ENCODE measurements at places on chromosomes 11 and 22.

- DNase-seq: no peak
Measured at GRCh38 chr22:48370508-48371325, 1457.0 kb downstream of the BRD1 start.

GRCh38 chr11:11265994-11266606, 87.0 kb downstream of the CSNK2A3 start:
- peak; percentile 62 for DNase-seq

DNA sequence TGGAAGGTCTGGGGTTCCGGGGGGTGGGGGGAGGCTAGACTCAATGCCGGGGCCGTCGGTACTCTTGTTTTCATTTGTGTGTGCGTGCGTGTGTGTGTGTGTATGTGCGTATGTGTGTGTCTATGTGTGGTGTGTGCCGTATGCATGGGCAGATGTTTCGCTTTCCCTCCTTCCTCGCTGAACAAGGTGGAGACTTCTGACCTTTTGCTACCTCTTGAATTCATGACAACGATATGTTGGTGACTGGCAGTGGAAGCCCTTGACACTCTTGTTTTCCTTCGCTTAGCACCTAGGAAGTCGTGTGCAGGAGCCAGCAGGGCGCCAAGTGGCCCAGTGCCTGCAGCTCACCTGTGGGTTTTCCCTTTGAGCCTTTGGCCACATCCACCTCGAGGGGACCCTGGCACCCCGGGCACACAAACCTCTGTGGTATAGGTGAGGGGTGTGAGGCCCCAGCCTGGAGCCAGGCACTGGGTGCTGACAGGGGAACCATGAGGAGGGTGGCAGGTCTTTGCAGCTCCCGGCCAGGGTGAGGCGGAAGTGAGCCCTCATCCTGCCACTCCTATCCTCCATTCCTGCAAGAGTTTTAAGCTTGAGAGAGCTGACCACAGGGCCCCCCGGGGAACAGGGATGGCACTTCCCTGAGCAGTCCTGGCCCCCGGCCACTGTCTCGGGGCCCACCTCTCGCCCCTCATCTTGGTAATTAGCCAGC, 19.3 kb upstream of the TMEM191C start:
- no peak for DNase-seq

DNA sequence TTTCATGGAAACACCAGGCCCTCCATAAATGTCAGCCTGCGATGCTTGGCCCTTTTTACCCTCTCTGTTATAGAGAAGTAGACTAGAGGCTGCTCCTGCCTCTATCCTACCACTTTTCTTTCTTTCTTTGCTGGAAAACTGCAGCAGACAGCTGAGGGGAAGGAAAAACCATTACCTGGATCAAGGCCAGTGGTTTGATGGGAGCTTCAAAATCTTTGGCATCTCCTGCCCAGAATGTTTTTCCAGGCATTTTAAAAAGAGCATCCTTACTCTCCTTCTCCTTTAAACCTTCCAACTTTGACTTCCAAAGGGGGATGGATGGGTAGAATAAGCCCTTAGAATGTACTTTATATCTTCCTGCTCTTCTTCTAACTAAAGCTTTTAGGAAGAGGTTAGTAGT, 44.9 kb downstream of the EXT2 start:
- no peak for DNase-seq

- no peak for DNase-seq
Measured at GRCh38 chr11:31689559-31689958, 121.6 kb downstream of the PAX6 start.

GRCh38 chr11:89220684-89221339, 43.1 kb downstream of the TYR start:
- DNase-seq: no peak

DNA sequence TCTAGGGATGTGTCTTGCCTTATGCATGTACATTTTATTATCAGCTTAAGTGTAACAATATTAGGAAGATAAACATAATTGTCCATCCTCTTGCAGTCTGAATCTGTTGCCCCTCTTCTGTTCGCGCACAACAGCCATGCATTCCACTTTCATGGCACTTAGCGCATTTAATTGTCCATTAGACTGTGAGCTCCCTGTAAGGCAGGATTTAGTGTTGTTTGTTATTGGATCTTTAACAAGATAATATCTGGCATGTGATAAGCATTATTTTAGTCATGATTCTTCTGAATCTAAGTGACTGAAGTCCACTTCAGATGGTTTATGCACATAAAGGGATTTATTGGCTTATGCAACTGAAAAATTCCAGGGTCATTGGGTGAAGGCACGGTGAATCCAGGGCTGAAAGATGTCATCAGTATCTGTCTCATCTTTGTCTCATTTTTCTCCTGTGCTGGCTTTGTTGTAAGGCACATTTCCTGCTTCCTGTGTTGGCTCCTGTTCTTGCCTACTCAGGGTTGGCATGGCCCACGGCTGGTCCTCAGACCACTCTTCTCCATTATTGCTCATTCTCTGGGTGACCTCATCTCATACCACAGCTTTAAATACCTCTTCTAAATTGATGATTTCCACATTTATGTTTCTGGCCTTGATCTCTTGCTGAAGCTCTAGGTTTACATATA, 37.6 kb downstream of the ATXN10 start:
- DNase-seq: peak; percentile 46

GRCh38 chr22:37406441-37407235, 20.6 kb downstream of the ELFN2 start:
- DNase-seq: no peak

- no peak for DNase-seq
Measured at GRCh38 chr11:134260503-134260902, 7.1 kb downstream of the ACAD8 start.

GRCh38 chr11:70246196-70246595, 24.3 kb upstream of the PPFIA1 start:
- no peak for DNase-seq

DNA sequence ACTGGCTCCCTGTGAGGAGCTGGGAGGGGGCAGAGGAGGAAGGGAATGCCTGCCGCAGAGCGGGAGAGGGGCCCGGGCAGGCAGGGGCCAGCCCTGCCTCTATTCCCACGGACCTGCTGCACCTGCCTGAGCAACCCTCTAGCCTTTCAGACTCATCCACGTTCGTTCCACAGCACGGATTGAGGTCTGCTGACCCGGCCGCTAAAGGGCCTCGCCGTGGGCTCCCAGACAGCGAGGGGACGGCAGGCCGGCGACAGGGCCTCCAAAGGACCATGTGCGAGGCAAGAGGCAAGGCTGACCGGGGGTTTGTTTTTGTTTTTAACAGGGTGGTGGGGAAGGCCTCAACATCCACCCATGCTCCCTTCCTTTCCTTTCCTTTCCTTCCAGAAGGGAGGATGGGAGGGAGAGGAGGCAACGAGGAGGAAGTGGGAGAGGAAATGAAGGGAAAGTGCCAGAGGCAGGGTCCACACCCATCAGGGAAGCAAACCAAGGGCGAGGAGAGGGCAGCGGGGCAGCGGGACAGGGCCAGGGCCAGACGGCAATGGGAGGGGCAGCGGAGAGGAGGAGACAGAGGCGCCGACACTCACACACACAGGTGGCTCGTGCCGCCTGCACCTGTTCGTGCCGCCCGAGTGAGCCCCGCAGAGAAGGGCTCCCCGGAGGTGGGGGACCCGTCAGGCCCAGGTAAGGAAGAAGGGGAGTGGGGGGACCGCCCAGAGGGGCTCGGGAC, 7.5 kb downstream of the LRFN4 start:
- DNase-seq: no peak

DNA sequence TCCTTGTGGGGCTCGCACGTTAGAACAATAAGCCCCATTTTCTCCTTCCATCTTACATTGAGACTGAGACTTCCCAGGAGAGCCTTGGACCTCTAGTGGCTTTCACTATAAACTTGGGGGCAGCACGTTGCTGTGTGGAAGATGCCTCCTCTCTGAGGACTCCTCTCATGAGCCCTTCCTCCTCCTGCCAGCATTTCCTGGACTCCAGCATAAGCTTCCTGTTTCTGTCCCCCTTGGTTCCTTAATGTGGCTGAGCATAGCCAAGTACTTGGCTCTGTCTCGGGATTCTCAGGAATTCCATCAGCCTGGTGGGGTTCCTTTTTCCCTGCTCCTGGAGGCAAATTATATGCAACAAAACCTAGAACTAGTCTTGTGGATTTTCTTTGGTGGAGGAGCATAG, 38.8 kb upstream of the UBASH3B start:
- DNase-seq: no peak

DNA sequence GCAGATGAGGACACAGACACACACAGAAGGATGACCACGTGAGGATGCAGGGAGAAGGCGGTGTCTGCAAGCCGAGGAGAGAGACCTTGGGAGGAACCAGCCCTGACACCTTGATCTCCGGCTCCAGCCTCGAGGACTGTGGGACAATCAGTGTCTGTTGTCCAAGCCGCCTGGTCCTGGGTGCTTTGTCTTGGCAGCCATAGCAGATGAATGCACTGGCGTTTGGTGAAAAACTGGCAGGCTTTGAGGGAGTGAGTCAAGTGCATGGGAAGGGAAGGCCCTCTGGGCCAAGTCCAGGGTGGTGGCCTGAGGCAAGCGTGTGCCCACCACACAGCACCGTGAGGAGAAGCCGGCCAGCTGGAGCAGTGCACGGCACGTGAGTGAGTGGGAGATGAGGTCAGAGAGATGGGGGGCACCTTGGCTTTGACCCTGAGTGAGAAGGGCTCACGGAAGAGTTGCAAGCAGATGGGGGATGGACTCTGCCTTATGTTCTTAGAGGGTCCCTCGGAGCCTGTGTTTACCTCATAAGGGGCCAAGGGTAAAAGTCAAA, 12.4 kb upstream of the BRSK2 start:
- no peak for DNase-seq

DNA sequence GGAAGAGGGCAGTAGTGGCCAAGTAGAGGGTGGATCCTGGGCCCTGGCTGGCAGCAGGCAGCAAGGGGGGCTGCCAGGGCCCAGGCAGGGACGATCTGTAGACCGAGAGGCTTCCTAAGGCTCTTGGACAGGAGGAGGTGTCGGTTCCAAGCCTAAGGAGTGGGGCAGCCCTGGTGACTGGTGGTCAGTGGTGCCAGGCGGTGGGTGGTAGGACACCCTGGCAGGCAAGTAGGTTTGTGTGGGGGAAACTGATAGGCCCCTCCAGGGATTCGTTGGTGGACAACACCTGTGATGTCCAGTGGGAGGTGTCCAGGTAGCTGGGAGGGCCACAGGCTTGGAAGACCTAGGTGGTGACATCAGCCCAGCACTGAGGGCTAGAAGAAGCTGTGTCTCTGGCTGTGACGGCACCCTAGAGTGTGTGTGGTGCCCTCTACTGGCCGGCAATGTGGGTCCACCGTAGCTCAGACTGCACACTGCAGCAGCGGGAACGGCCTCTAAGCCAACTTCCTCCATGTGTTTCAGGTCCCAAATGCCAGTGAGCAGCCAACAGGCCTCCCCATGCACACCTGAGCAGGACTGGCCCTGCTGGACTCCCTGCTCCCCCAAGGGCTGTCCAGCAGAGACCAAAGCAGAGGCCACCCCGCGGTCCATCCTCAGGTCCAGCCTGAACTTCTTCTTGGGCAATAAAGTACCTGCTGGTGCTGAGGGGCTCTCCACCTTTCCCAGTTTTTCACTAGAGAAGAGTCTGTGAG, 9.4 kb upstream of the SAMM50 start:
- peak; percentile 82 for DNase-seq

- DNase-seq: no peak
Measured at GRCh38 chr11:117160826-117161225, 16.7 kb downstream of the PAFAH1B2 start.
